Daoy (cell line): ENCODE measurements at places on chromosomes 3 and 15. TPM values are rescaled to one million over a fixed set of nuclear protein-coding genes. Genes with fewer than 3 reads are reported as not detected.

- DNase-seq = peak; percentile 67
These were observed 7.9 kb upstream of the SRP14 start for GRCh38 chr15:40046721-40047414.

- DNase-seq = no peak
These were observed 30.1 kb downstream of the APPL1 start for GRCh38 chr3:57257678-57258077.

GRCh38 chr15:78129751-78130287 lies 1.4 kb downstream of the CIB2 start:
- DNase-seq = no peak

DNA sequence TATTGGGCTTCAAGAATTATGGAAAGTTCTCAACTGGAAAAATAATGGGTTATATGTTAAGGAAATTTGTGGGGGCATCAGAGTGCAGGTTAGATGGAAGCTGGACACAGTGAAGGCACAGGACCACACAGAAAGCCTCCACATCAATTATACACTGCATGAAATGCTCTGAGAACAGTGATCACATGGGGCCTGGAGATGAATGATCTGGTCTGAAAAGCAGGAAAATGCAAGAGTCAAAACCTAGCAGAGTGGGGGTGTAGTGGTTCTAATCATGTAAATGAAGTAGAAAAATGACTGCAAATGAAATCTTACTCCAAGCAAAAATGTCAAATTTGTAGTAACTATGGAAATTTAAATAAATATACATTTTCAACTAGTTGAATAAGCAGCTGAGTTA lies 123.6 kb downstream of the TUSC7 start:
- DNase-seq = no peak

GRCh38 chr3:188842639-188843038 lies 329.1 kb upstream of the TPRG1 start:
- DNase-seq = no peak

- DNase-seq = no peak
These were observed 22.0 kb downstream of the LINGO1 start for GRCh38 chr15:77610731-77611130.

DNA sequence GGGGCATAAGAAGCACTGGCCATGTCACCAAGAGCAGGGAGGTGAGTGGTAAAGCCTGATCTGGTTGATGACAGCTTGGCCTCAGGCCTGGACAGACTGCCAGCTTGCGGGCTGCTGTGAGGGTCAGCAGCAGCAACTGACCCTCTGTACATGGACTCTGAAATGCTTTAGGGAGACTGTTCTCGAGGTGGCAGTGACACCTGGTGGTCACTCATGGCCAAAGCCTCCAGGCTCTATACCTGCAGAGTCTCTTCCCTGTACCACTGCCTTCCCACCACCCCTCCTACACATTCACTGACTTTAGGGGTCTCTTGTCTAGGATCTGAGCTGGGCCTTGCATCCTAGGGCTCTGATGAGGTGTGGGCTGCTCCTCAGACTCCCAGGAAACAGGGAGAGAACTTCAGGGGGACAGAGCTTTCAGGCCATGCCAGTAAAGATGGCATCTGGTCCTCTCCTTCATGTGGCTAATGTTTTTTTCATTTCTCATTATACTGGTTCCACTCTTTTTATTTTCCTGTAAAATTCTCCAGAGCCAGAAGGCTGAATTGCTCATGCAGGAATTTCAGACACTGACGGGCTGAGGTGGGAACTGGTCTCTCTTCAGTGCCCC lies 17.2 kb upstream of the TIMP4 start:
- DNase-seq = peak; percentile 51

- DNase-seq = no peak
These were observed 42.6 kb downstream of the MYZAP start for GRCh38 chr15:57634290-57634689.

GRCh38 chr15:80684697-80685096 lies 10.4 kb upstream of the ABHD17C start:
- no peak for DNase-seq

GRCh38 chr15:86691091-86691663 lies 611.5 kb downstream of the AGBL1 start:
- DNase-seq = no peak

DNA sequence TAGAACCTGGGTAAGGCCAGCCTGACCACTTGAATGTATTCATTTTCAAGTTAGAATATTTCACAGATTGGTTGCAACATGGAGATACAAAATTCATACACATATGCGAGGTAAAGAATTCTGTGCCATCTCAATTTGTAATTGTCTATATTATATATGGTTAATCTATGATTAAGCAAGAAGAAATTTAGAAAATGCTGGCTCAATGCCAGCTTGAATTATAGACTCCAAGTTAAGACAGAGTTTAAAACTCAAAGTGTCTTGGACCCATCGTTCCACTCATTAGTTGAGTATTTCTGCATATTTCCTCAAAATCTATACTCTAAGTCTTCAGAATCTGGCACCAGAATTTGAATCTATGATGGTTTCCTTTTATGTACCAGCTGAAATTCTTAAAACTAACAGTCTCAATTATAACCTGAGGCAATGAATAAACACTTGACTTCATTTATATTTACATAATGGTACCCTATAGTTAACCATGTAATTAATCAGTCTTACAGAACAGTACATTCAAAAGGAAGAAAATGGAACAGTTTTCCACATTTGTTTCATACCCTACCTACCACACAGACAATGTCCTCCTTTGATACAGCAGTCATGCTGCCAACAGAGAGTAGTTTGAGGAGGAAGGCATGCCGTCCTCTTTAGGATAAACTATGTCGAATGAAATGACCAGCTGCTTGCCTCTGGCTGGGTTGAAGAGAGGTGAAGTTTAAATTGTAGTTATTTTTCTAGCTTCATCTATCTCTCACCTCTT lies 95.7 kb downstream of the CD47 start:
- DNase-seq = no peak

- peak; percentile 38 for DNase-seq
These were observed 132.5 kb downstream of the DOCK3 start for GRCh38 chr3:50807266-50807665.

GRCh38 chr3:128152419-128153155 lies 694 bp upstream of the EEFSEC start:
- DNase-seq = no peak

DNA sequence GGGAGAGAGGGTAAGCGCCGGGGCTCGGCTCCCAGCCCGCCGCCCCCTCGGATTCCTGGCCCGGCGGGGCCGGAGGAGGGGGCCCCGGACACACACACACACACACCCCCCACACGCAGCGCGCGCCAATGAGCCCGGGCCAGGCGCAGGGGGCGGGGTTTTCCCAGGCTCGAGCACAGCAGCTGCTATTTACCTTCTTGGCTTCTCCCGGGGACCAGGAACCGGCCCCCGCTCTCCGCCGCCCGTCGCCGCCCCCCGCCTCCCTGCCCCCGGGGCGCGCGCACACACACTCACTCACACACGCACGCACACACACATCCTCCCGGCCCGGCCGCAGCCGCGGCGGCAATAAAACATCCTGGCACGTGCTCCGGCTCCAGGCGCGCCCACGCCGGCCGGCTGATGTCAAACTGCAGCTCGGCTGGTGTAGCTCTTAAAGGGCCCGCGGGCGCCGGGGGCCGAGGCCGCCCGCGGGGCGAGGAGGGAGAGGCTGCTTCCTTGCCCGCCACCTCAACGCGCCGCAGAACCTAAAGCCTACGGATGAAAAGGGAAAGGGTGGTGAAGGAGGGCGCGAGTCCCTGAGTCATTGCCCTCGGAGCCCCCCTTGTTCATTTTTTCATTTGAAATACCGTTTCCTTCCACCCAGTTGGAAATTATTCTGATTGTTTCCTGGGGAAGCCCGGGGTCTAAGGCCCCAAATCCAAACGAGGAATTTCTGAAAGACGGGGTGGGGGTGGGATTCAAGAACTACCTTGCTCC lies 1.0 kb upstream of the HES1 start:
- DNase-seq = peak; percentile 99

DNA sequence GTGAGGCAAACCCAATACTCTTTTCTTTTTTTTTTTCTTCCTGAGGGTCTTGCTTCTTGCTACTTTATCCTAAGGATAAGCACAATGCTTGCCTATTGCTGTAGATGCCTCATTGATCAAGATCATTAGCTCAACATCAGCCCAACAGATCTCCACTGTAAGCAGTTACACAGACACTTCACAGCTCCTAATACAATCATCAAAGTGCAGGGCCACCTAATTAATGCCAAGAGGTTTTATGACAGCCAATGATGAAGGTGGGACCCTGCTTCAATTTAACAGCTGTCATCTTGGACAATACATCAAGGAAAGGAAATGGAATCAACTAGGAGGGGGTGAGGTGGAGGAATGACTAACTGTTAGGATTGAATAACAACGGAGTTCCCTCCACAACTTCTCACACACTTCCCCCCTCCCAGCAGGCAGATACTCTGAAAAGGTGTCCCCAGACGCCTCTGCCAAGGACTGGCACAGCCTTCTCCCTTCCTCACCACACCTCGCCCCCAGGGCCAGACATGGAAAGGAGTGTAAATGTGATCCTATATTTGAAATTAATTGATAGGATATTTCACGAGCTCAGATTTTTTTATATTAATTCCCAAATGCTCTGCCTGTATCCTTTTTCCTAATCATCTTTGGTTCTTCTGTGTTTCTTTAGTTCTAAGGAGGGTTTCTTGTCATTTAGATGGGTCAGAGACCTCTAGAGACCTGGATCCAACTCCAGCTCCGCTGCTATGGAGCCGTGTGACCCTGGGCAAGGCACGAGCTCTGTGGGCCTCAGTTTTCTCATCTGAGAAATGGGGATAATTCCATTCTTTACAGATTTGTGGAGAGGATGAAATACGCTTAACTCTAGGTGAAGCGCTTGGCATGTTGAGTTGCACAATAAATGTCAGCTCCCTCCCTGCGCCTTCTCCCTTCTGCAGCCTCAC lies 1.2 kb downstream of the DCLK3 start:
- DNase-seq = peak; percentile 6

DNA sequence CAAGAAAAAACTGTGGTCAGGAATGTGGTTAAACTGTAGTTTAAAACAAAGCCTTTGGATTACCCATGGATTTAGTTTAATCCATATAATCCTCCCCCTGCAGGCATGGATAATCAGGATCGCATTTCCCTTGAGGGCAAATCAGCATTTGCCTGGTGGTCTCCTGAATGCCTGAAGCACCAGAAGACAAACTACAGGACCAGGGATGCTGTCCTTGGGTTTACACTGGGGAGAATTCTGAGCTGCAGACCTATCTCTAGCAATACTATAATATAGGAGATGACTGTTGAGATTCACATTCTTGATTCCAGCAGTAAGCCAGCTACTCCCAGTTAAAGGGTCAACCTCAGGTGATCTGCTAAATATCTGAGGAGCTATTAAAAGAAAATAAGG lies 10.6 kb downstream of the PIK3CB start:
- peak; percentile 8 for DNase-seq

DNA sequence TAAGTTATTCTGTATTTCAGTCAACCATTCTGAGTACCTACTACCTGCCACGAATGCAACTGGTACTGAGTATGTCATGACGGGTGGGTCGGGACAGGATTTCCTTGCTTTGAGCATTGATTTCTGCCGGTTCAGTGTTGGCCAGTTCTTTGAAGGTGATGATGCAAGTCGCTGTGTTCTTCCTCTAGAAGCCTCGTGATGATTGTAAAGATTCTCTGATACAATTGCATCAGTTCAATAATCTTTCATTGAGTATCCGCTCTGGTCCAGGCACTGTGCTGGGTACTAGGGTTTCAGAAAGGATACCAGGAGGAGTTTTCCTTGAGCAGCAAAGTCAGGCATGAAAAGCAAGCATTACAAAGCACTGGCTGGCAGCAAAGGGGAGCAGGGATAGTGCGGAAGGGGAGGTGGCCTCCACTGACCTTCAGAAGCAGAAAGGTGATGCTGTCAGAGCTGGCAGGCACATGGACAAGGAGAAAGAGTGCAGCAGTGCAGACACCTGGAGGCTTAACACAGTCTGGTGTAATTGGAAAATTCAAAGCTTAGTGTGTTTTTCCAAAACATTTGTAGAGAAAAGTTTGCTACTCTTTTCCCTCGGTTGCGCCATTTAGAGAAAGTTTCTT lies 100.1 kb downstream of the RPL39L start:
- no peak for DNase-seq

DNA sequence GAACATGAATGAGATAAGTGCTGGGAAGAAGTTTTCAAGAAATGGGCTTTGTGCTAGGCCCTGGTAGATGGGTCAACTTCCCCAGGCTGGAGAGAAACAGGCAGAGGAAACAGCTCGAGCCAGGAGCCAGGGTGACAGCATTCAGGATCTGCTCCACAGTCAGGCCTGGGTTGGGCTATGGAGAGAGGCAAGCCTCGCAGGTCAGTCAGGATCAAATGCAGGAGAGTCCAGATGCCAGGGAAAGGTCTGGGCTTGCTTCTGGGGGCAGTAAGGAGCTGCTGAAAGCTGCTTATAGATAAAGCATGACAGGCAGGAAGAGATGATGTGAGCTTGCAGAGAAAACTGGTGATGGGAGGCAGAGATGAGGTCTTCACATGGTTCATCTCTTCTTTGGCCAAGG lies 11.0 kb upstream of the USP3 start:
- no peak for DNase-seq

GRCh38 chr3:54120657-54121413 lies 1.5 kb upstream of the CACNA2D3 start:
- DNase-seq = peak; percentile 38

DNA sequence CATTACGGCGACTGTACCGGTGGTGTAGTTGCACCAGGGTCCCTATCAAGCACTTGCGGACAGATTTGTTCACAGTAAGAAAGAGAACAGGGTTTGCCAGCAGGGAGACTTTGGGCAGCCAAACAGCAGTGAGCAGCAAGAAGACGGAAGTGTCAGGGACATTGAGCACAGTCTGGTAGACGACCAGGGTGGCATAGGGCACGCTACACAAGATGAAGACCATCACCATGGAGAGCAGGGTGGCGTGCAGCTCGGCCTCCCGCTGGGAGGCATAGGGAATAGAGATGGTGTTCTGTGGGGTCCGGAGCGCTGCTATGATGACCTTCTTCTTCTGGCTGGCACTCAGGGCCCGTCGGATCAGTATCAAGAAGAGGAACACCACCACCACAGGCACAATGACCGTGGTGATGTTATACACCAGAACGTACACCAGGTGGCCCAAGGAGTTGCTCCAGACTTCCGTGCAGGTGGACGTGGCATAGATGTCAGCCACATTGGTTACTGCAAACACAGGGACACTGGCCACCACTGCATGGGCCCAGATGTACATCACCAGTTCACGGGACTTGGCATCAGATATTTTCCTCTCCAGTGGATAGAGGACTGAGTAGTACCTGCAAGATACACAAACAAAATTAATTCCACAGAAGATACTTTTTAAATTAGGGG lies 19.1 kb upstream of the FSIP1 start:
- peak; percentile 11 for DNase-seq

- no peak for DNase-seq
These were observed 92.1 kb upstream of the TSPAN3 start for GRCh38 chr15:77162872-77163633.

- no peak for DNase-seq
These were observed 59.8 kb upstream of the MEX3B start for GRCh38 chr15:82105451-82106215.

The DAPK2 gene
- 1.5 and 1.9 TPM in 2 replicates for total RNA-seq

The SLC12A1 gene
- total RNA-seq = not detected in 2 replicates

The RLBP1 gene
- total RNA-seq = not detected in 2 replicates

The FGF12 gene
- 0.69 and 2.0 TPM in 2 replicates for total RNA-seq

The STX19 gene
- total RNA-seq = not detected in 2 replicates

The CD276 gene
- total RNA-seq = 24.6 and 24.7 TPM in 2 replicates

The SMCO1 gene
- total RNA-seq = not detected in 2 replicates

The STAB1 gene
- not detected in 2 replicates for total RNA-seq
